ENCODE measurements at places on chromosomes 11 and 22.

DNA sequence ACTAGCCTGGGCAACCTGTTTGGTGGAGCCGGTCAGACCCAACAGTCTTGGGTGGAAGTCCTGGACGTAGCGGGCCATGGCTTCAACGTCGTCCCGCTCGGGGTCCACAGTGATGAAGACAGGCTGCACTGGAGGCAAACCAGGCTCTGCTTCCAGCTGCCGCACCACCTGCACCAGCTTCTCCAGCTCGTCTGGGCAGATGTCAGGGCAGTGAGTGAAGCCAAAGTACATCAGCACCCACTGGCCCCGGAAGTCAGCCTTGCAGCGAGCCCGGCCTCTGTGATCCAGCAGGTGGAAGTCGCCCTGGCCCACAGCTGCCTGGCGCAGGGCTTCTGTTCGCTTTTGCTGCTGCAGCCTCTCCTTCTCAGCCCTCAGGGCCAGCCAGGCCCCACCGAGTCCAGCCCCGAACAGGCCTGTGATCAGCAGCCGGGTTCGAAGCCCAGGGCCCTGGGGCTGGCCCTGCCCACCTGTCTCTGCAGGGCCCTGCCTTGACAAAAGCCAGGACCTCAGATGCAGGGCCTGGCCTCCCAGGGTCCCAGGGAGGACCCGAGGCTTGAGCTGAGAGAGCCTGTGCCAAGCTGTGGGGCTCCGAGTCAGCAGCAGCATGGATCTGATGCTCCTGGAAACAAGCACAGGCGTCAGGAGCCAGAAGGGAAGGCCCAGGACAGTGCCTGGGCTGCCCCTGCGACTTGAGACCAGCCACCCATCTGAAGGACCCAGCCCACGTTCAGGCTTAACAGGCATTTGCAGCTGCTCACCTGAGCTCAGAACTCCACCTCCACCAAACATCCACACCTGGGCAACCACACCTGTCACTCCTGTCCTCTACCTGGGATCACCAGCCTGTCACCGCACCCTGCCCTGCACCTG is 1.4 kb downstream of the SCO2 start:
- no peak for DNase-seq

DNA sequence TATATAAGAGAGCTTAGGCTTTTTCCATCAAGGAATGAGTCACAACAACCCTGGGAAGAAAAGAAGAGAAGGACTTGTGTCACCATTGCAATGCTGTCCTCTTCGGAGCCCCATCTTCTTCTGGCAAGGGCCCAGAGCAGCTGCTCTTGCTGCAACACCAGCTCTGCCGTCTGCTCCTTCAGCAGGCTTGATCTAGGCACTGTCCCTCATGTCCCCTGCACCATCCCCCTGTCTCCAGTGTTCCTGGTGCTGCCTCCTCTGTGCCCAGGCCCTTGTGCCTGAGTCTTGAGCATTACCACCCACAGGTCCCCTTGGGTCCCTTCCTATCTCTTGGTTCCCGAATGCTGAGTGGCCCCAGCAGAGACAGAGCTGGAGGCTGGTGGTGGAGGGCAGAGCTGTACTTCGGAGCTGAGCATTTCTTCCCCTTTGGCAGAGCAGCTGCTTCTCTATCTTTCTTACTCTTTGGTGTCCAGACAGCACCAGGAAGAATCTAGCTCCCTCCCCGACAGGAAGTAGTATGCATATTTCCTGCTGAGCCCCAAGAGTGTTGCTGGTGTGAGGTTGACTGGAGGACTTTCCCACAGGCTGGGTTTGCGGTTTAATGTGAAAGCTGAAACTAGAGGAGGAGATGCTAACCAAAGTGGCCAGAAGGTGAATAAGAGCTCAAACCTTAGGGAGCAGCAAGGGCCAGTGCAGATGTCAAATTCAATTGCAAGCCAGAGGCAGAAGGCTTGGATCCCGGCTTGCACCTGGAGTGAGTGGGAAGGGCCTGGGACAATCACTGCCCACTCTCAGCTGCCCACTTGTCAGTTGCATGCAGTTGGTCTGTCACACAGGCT is 27.8 kb downstream of the WEE1 start:
- DNase-seq = no peak

DNA sequence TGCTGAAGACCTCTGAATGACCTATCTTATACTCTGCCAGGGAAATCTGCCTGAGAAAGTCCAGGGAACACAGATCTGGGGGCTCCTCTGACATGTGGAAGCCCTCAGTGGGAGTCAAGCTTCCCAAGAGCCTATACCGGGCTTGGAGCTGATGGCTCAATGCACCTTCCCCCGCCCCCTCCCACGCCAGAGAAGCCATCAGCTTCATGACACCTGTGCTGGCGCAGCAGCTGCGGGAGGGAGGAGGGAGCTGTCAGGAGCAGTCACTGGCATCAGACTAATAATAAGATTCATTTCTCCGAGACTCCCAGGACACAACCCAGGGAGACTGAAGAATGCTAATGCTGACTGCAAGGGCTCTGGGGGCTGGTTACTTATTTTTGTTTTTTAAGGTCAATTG is 47.8 kb downstream of the SPATA19 start:
- DNase-seq = no peak

DNA sequence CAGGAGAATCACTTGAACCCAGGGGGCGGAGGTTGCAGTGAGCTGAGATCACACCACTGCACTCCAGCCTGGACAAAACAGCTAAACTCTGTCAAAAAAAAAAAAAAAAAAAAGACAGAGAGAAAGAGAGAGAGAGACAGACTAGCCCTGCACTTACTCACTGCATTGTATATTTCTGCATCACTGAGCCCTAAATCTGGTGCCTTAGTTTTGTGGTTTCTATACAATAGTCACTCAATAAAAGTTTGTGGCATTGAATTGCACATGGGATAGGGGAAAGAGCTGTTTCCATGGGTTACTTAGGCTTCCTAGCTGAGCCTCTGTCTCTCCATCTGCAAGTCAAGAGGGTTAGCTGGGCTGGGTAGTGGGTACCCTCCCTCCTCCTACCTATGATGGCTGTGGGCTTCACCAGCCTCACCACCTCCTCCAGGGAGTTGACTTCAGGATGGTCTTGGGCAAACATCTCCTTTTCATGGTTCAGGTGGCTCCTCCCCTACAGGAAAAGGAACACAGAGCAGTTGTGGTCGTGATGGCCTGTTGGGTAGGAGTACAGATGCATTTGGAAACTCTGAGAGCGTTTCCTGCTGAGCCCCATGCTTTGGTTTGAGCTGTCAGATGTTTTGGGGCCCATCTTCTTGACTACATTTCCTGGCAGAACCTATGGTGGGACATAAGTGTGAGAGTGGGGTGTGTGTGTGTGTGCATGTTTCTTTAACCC is 73.2 kb downstream of the CCDC81 start:
- DNase-seq = no peak

GRCh38 chr22:30181459-30182349 is 64.9 kb downstream of the LIF start:
- no peak for DNase-seq

GRCh38 chr22:49620003-49620556 is 207.6 kb downstream of the BRD1 start:
- DNase-seq = no peak

- DNase-seq = no peak
Measured at GRCh38 chr11:104152941-104153505, 10.9 kb downstream of the PDGFD start.

DNA sequence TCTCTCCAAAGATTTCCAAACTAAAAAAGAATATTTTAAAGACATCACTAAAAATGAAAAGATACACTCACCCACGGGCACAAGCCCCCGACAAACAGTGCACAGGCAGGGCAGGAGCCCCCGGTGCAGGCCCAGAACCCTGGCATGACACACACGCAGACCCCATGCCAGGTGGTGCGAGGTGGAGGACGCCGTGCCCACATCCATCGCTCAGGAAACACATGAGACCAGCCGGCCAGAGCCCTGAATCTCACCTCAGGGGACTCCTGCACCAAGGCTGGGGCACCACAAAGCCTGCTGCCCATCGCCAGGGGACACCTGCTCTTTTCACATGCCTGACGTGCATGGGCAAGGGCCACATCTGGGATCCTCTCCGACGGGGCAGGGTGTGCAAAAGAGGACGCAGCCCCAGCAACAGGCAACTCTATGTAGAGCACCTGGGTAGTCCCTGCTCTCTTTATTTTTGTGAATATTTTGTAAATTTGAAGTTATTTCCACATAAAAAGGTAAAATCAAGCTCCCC is 13.4 kb downstream of the BRD1 start:
- no peak for DNase-seq

- DNase-seq = no peak
Measured at GRCh38 chr11:134372961-134373360, 39.1 kb downstream of the B3GAT1 start.

DNA sequence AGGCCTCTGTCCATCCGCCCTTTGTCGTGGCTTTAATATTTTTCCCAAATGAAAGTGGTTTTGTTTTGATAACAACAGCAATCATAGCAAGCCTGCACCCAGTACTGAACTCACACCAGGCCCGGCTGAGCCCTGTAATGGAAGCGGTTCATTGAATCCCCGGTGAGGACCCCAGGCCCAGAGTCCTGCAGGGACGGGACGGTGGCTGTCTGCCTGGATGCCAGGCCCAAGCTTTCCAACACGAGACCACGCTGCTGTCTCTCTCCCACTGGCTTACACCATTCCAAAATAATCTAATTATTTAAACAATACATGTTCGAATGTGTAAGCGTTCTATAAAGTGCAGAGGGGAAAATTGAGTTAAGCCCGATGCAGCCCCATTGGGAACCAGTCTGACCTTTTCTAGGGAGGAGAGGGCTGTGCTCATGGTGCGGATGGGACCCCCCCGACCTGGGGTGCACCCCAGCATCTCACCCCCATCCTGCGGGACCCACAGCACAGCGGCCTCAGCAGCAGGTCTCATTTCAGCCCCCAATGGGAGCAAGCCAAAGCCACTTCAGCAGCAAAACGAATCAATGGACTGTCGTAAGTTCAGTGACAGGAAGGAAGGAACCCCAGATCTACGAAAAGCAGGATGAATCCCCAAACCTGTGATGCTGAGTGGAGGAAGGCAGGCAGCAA is 1046.9 kb downstream of the BRD1 start:
- DNase-seq = no peak

DNA sequence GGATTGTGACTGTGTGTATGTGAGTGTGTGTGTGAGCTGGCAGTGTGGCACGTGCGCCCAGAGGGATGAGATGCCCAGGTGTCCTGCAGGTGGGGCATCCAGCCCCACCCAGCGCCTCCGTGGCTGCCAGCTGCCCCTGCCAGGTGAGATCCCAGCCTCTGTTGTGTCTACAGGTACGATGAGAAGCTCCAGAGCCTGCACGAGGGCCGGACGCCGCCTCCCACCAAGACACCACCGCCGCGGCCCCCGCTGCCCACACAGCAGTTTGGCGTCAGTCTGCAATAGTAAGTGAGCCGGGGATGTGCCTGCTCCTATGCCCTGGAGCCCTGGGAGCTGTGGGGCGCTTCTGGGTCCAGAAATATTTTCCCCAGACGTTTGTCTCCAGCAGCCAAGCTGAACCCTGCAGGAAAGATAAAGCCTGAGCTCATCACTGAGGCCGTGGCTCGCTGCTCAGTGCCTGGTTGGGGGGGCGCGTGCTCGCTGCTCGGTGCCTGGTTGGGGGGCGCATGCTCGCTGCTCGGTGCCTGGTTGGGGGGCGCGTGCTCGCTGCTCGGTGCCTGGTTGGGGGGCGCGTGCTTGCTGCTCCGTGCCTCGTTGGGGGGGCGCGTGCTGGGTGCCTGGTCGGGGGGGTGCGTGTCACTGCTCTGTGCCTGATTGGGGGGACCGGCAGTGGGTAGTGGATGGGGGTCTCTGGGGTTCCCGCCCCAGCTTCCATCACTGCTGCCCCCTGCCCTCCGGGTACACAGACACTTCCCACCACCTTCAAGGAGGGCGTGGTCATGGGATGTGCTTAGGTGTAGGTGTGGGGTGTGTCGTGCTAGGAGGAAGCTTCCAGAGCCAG is 73.2 kb downstream of the ARHGAP8 start:
- DNase-seq = no peak

DNA sequence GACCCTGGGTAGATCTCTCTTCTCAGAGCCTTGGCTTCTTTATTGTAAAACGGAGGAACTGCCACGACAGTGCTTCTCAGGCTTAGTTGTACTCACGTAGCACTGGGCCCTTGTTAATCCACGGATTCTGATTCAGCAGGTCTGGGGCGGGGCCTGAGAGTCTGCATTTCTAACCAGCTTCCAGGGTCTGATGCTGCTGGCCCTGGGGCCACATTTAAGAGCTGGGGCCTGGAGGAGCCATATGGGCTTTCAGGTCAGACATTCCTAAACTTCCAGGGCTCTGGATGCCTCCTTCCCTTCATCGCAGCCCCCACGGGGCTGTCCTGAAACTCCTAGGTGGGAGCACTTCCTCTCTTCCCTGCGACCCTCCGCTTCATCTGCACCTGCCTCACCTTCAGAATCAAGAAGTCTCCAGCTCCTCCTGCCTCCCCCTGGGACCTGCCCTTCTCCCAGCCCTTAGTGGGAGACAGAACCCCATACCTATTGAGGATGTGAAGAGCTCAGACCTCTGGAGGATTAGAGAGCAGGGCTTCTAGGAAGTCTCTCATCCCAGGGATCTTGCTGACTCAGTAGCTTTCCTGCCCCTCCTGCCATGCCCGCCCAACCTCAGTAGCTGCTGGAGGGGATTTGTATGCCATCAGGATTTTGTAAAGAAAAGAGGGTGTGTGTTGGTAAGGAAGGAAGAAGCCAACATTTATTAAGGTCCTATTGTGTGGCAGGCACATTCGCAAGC is 92.5 kb downstream of the LRRC32 start:
- DNase-seq = no peak

- DNase-seq = no peak
Measured at GRCh38 chr11:47969401-47969800, 11.0 kb upstream of the PTPRJ start.

GRCh38 chr22:45754822-45755221 is 83.2 kb downstream of the ATXN10 start:
- DNase-seq = no peak

DNA sequence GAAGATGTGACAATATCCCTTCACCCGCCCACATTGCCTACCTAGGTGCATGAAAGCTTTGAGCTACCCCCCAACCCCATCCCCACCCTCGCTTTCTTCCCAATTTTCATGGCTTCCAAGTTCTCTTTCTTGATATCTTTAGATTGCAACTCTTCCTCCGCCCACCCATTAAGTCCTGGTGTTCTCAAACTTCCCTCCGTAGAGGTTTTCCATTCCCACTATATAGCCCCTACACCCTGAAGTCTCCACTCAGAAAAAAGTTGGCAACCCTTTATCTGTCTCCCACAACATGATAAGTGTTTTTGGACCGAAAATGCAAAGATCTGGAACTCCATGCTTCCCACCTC is 572 bp downstream of the ZNF70 start:
- no peak for DNase-seq

DNA sequence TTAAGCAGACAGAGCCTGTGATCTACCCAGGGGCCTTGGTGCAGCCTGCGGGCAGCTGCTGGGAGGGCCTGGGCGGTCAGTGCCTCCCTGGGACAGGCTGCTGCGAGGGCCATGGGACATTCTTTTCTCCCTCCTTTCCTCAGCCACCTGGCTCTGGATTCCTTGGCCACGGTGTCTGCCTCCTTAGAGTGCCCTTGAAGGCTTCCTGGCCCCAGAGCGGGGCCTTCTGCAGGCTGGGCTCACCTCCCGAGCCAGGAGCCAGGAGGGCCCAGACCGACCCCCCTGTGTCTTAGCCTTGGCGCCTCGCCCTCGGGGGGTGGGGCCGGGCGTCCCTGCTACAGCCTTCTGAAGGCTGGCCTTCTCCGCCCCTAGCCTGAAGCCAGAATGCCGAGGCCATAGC is 231.2 kb downstream of the TBC1D22A start:
- DNase-seq = no peak

- no peak for DNase-seq
Measured at GRCh38 chr11:68872216-68873003, 30.7 kb upstream of the CPT1A start.

- DNase-seq = no peak
Measured at GRCh38 chr22:36580846-36581245, 51.9 kb upstream of the EIF3D start.

GRCh38 chr11:128891913-128892398 is 800 bp downstream of the KCNJ5 start:
- no peak for DNase-seq

Measured in stimulated activated CD8-positive, alpha-beta memory T cell treated with anti-CD3 and anti-CD28 coated beads, Interleukin-4, amount 100 ng/mL, for 4 hours (primary cell).